ENCODE measurements at places on chromosomes 1 and 21.

DNA sequence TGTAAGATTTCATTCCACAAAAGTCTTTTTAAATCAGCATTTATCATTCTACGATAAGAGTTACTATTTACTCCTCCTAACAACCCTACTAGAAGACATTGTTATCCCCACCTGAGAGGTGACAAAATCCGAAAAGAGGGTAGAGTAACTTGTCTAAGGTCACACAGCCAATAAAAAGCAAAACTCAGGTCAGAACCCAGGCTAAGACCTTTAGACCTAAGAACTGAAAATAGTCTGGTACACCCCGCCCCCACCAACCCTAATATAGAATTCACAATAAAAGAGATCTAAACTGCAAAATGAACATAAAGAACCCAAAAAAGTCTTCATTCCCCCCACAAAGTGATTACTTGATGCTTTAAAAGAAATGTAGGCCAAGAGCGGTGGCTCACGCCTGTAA is 18.6 kb downstream of the COA7 start:
- DNase-seq, result no peak

GRCh38 chr1:109083923-109084322 is 6.6 kb upstream of the TMEM167B start:
- DNase-seq, result no peak

GRCh38 chr21:32316361-32317215 is 17.9 kb downstream of the MRAP start:
- DNase-seq, result no peak

GRCh38 chr1:207217778-207218511 is 103.5 kb upstream of the CD55 start:
- no peak for DNase-seq

- no peak for DNase-seq
Observed at GRCh38 chr1:173112129-173112528, 61.4 kb upstream of the TNFSF18 start.

DNA sequence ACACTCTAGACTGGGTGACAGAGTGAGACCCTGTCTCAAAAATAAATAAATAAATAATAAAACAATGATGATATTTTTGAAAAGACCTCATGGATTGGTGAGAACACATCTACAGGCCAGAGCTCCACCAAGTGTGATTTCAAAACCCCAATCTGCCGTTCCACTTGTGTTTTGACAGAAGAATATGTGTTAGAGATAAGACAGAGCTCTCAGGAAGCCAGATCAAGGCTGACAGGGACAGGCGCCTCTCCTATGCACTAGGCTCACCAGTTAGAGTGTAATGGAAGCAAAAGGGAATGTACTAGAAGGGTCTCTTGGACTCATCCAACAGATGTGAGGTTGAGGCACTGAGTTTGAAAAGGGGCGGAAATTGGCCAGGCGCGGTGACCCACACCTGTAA is 110.7 kb upstream of the ERRFI1 start:
- DNase-seq, result no peak

- no peak for DNase-seq
Observed at GRCh38 chr1:25773441-25774125, 26.4 kb upstream of the SELENON start.

Measured in stimulated activated CD4-positive, alpha-beta T cell treated with anti-CD3 and anti-CD28 coated beads, TNF-alpha, amount 100 ng/mL, for 24 hours (primary cell).